Heart left ventricle (tissue), 16 donors: ENCODE measurements at places on chromosomes 13 and 19. TPM values are rescaled to one million over a fixed set of nuclear protein-coding genes. Genes with fewer than 3 reads are reported as not detected.
A peak's percentile ranks its signal among the peaks of the same experiment; 100 is the strongest.

- DNase-seq = no peak
- H3K4me1 ChIP-seq = no peaks in the 10 kb centered on the region
- no peaks in the 10 kb centered on the region for H3K36me3 ChIP-seq
- H3K4me3 ChIP-seq = no peak overlapping the region
Observed at GRCh38 chr19:53813996-53814395, 10.1 kb downstream of the NLRP12 start.

- H3K4me3 ChIP-seq = no peak overlapping the region
- no peak overlapping the region for H3K27ac ChIP-seq
- H3K36me3 ChIP-seq = no peaks in the 10 kb centered on the region
- DNase-seq = no peak
- H3K4me1 ChIP-seq = no peaks in the 10 kb centered on the region
- peaks cover 5% of the 10 kb centered on the region for H3K27me3 ChIP-seq
Observed at GRCh38 chr19:28301463-28301862, 911.5 kb downstream of the UQCRFS1 start.

DNA sequence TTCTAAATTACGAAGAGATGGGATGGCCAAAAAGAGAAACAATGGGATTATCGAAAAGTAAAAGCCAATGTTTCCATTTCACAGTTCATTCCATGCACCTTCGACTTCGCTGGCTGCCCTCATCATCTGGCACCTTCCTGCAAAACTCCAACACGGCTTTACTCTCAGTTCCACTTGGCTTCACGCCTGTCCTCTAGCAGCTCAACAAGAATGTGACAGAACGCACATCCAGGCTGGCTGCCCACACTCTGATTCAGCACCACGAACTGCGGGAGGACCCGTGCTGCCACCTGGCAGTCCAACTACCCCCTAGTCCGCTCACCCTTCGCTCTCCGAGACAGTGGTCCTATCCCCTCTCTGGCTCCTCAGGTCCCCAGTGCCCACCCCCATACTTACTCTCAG lies 11.7 kb downstream of the ATP7B start:
- peaks cover 39% of the 10 kb centered on the region for H3K4me1 ChIP-seq
- peak; percentile 89 for DNase-seq
- no peaks in the 10 kb centered on the region for H3K36me3 ChIP-seq

DNA sequence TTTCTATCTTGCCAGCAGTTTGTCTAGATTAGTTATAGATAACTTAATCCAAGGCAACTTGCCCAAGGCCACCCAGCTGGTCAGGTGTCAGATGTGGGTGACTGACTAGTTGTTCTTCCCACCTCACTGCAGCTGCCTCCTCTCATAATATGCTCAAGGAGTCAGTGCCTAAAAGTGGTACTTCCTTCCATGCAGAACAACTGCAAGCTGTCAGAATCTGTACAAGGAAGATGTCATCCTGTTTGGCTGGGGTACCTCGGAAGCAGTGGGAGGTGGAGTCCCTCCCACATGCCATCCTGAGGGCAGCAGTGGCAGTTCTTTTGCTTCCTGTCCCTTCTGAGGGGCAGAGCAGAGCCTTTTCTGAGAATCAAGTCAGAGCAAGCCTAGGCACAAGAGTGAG lies 193.2 kb upstream of the RFC3 start:
- H3K4me3 ChIP-seq = no peak overlapping the region
- H3K36me3 ChIP-seq = no peaks in the 10 kb centered on the region
- H3K27me3 ChIP-seq = no peaks in the 10 kb centered on the region
- no peak overlapping the region for H3K27ac ChIP-seq

Gene SHANK1
- total RNA-seq = not detected
